ENCODE measurements at places on chromosomes 3 and 15.

DNA sequence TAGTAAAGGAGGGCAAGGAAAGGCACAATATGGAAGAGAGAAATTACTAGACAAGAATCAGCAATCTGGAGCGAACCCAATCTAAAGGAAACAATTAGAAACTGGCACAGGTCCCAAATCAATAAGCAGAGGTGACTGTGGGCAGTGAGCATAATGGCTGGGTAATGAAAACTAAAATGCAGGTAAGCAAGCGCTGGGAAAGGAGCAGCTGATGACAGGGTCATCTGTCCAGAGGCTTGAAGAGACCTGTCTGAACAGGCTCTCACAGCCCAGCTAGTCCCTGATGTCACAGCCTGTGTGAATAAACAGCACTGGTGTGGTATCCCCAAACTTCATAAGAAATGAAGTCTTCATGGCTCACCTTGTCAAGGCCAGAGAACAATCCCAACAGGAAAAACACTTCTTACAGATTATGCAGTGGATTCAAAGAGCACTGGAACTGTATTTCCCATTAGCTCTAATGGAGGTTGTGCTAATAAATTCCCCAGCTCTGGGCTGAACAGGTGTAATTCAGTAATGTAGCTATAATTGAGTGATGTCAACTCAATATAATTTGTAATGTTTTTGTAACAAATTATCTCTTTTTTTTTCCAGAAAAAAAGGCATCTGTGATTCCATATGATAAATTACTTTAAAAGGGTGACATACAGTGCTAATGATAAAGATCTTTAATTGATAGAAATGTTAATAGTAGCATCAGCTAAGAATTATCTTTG is 197.3 kb downstream of the FHIT start:
- no peak for DNase-seq

- no peak for DNase-seq
These were observed 6.3 kb upstream of the PLXND1 start for GRCh38 chr3:129612534-129613366.

DNA sequence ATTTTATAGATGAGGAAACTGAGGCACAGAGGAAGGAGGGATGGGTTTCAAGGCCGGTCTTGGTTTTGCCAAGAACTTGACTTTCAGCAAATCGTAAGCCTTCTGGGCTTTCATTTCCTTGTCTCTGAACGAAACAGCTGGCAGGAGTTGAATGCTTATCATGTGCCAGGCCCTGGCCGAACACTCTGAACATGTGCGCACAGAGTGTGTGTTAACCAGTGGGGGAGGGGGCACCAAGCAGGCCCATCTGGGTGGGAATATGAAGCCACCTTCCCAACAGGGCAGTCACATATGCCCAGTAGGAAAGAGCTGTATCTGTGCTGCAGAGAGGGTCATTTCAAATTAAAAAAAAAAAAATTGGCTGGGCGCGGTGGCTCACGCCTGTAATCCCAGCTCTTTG is 29.3 kb downstream of the ZNF710 start:
- no peak for DNase-seq

GRCh38 chr15:69668039-69668705 is 215.6 kb downstream of the RPLP1 start:
- peak; percentile 87 for DNase-seq

- DNase-seq: no peak
These were observed 4.4 kb upstream of the MBNL1 start for GRCh38 chr3:152264378-152264777.

GRCh38 chr3:129663045-129663446 is 56.6 kb upstream of the PLXND1 start:
- DNase-seq: no peak

- DNase-seq: no peak
These were observed 568.6 kb downstream of the TAFA4 start for GRCh38 chr3:68363796-68364195.

GRCh38 chr3:6120786-6121185 is 740.1 kb upstream of the GRM7 start:
- no peak for DNase-seq

GRCh38 chr3:117114517-117115265 is 405.1 kb downstream of the TUSC7 start:
- DNase-seq: no peak

DNA sequence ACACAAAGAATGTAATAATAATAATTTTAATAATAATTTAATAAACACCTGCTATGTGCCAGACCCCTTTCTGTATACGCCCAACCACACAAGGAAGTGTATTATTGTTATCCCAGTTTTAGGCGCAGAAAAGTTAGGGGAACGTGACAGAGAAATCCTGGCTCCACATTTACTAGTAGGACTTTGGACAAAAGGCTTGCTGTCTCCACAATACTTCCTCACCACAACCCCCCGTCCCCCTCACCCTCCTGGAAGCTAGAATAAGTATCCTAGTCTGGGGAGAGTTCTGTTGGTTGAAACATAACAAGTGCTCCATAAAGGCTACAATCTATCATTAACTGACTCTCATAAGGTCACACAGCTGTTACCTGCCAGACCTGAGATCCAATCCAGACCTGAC is 488 bp upstream of the IL17RD start:
- no peak for DNase-seq

GRCh38 chr3:82079335-82079890 is 318.0 kb upstream of the GBE1 start:
- DNase-seq: no peak

DNA sequence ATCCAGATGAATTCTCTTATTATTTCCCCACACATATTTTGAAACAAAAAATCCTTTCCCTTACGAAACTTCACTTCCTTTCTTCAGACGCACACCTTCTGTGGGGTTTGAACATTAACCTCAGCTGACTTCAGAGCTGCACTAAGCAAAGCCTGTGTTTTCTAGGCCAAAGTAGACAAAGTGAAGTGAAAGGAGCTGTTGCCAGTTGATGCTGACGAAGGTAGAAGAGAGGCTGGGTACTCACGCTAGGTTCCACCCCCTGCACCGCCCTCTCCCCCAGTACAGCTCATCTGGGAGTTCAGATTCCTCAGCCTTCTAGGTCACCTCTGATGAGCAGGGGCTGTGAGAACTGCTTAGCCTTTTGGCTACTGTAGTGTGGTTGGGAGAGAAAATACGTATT is 24.1 kb downstream of the DUT start:
- no peak for DNase-seq

DNA sequence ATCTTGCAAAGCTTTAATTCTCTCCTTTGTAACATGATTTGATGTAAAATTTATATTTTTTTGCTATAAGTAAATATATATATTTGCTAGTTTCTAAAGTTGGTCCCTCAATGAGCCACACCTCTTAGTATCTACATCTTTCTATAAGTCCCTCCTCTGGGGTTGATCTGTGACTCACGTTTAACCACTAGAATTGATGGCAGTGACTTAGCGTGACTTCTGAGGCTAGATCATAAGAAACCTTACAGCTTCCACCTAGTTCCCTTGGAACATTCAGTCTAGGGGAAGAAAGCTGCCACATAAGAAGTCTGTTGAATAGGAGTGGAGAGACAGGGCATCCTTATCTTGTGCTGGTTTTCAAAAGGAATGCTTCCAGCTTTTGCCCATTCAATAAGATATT is 56.6 kb upstream of the TNIK start:
- no peak for DNase-seq

DNA sequence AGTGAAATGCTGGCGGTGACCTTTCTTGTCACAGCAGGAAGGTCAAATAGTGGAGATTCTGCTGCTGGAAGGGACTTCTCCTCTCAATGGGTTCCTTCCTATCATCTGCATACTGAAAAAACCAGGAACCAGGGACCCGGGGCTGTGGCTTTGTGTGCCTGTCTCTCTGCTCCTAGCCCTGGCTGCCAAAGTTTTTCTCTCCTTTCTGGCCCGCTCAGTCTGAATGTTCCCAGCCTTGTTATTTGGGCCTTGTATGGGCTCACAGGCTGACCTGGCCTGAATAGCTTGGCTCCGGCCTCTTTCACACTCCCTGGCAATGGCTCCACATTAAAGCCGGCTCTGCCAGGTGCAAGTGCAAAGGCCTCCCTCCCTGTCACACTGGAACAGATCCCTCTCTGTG is 94.7 kb downstream of the LRIG1 start:
- no peak for DNase-seq

- peak; percentile 43 for DNase-seq
These were observed 278.0 kb downstream of the FOXP1 start for GRCh38 chr3:71305231-71306206.

- no peak for DNase-seq
These were observed 16.6 kb downstream of the TPRA1 start for GRCh38 chr3:127573912-127574311.

- DNase-seq: no peak
These were observed 57.3 kb downstream of the NMNAT3 start for GRCh38 chr3:139620438-139620837.

GRCh38 chr3:107496855-107497254 is 25.9 kb upstream of the BBX start:
- DNase-seq: no peak

DNA sequence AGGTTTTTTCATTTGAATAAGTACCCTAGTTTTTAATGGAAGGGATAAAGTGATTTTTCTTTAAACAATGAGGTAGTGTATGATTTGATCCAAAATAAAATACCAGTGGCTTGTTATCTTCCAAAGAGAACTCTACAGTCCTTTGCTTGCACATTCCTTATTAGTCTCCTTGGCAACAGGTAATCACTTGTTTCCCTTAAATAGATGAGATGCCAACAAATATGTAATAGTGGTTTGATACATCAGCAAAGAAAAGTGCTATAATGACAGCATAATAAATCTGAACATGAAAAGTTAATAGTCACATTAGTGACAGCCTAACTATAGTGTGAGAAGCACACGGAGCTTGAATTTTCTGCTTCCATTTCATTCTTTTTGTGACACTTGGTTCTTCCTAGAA is 360.2 kb downstream of the ZNF385D start:
- DNase-seq: no peak

DNA sequence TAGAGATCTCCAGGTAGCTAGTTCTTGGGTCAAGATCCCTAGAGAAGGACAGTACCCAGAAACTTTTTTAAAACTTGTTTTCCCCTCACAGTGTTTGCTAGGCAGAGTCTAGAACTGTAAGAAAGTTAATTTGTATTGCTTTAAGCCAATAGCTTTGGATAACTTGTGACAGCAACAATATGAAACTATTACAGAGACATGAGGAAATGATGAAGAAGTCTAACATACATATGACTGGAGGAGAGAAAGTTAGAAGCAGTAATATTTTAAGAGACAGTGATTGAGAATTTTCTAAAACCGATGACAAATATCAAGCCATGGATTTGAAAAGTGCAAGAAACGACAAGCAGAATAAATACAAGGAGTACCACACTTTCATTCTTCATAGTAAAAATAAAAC is 10.0 kb downstream of the HMG20A start:
- no peak for DNase-seq

DNA sequence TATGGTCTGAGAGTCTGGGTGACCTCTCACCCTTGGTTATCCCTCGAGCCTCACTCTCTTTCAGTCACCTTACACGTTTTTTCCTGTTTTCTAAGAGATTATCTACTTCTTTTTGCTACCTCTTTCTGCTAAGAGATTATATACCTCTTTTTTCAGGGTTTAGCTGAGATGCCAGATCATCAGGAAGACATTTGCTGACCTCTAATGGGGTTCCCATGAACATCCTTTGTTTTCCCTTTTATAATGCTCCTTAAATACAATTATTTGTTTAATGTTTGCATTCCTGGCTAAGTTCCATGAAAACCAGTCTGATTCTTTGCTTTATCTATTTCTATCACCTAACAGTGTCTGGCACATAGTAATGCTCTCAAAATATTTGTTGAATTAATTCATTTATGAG is 39.6 kb downstream of the LEKR1 start:
- no peak for DNase-seq

DNA sequence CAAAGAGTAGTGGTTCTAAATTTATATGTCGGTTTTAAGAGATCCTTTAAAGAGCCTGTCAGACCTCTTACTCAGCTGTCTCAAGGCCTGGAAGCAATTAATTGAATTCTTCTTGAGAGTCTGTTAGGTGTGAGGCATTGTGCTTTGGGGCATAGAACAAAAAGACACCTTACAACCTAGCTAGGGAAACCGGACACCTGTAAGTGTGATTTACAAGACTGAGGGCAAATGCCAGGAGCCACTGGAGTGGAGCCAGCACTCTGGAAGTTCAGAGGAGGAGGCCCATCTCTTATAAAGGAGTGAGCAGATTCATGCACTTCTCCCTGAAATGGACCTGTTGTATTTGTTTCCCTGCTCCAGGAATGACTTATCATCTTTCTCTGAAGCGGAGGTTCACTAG is 97.7 kb upstream of the NUDT16 start:
- no peak for DNase-seq

GRCh38 chr3:53817211-53817610 is 29.0 kb downstream of the CHDH start:
- DNase-seq: no peak

DNA sequence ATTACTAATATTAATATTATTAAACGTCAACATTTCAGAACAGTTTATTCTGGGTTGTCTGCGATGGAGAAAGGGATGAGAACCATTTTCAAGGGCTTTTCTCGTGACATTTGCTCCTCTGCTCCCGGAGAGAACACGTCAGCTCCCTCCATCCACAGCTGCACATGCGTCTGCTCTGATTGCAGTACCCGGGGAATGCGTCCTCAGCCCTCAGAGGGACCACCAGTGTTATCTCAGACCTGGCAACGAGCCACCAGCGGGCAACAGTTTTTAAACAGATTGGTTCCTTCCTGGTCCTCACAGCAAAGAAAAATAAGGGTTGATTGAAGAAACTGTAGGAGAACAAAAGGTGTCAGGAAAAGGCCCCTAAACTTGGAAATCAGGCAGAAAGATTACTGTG is 202.2 kb upstream of the ADAMTS9 start:
- peak; percentile 34 for DNase-seq

GRCh38 chr15:77907824-77908751 is 169.4 kb downstream of the TBC1D2B start:
- DNase-seq: no peak

DNA sequence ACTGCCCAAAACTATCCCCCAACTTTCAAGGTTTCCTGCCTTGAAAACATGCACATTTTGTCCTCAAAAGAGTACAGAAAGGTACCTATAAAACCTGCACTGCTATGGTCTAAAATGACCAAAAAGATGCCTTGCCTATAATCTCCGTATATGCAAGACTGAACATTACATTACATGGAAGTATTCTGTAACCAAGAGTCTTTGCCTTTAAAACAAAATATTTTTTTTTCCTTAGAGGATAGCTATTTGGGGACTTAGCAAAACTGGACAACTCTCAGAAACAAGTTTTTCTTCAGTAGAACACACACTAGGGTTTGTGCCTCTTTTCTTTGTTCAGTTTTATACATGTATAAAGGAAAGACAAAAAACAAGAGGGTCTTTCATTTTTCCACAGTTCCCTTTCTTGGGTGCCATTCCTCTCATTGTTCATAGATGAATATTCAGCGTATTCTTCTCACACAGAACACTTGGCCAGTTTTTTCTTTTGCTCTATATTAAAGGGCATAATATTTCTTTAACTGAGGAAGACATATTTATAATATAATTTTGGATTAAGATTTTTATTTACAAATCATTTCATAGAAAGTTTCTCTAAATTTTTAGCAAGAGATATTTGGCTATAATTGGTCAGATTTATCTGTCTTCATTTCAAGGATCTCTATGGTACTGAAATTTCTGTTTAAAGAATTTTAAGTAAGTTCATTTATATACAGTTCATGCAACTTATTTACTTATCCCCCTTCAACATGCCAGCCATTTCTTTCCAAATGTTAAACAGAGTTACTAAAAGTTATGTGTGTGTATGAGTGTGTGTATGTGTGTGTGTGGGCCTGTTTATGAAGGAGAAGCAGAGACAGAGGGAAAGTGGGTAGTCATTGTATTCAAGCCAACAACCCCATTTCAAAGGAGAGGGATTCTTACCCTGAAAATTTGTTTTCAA is 142.6 kb downstream of the ZBTB20 start:
- DNase-seq: no peak

- no peak for DNase-seq
These were observed 30.0 kb downstream of the TARS3 start for GRCh38 chr15:101694261-101694660.

- no peak for DNase-seq
These were observed 35.2 kb downstream of the CPN2 start for GRCh38 chr3:194315965-194316361.

Data from NCI-H524 (cell line).